ENCODE measurements at places on chromosomes 3 and 15. TPM values are rescaled to one million over a fixed set of nuclear protein-coding genes. Genes with fewer than 3 reads are reported as not detected.

DNA sequence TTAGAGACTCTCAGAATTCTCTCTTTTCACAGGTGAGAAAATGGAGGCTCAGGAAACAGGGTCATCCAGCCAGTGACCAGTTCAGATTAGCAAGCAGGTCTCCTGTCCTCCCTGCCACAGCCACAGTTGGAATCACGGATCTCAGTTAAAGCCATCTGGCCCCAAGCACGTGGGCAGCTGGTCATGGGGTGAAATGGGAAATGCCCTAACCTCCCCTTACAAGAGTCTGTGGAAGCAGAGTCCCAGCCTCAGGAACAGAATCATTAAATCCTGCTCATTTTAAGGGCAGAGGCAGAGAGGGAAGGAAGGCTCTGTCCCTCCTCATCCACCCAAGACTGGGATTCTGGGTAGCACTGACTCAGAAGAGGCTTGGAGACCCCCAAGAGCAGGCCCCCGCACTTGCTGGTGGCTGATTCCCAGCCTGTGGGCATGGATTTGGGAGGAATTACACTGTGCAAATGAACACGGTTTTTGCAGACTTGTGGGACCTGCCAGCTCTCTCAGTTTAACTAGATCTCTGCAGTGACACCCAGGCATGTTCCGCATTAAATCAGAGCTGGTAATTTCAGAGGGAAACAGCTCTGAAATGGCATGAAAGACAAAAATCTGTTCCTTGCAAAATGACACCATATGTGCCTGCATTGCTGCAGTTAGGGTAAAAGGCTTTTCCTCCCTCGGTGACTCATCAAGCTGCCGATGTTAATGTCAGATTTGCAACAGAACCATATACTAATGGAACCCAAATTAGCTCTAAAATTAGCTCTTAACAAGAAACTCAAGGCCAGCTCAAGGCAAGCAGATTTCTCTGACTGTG is 89.0 kb downstream of the BDH1 start:
- H3K4me1 ChIP-seq, result peaks cover 34% of the 10 kb centered on the region
- no peak overlapping the region for H3K4me3 ChIP-seq
- no peaks in the 10 kb centered on the region for H3K36me3 ChIP-seq
- H3K27ac ChIP-seq, result peak overlapping the region; percentile 85

- no peaks in the 10 kb centered on the region for H3K36me3 ChIP-seq
- no peak overlapping the region for H3K4me3 ChIP-seq
- H3K4me1 ChIP-seq, result peaks cover 12% of the 10 kb centered on the region
- H3K27me3 ChIP-seq, result no peaks in the 10 kb centered on the region
Measured at GRCh38 chr3:194058189-194058571, 77.8 kb upstream of the HES1 start.

GRCh38 chr3:112247900-112248299 is 46.1 kb downstream of the SLC9C1 start:
- DNase-seq, result no peak
- H3K27me3 ChIP-seq, result no peaks in the 10 kb centered on the region
- H3K4me1 ChIP-seq, result peaks cover 3% of the 10 kb centered on the region
- H3K4me3 ChIP-seq, result no peak overlapping the region

DNA sequence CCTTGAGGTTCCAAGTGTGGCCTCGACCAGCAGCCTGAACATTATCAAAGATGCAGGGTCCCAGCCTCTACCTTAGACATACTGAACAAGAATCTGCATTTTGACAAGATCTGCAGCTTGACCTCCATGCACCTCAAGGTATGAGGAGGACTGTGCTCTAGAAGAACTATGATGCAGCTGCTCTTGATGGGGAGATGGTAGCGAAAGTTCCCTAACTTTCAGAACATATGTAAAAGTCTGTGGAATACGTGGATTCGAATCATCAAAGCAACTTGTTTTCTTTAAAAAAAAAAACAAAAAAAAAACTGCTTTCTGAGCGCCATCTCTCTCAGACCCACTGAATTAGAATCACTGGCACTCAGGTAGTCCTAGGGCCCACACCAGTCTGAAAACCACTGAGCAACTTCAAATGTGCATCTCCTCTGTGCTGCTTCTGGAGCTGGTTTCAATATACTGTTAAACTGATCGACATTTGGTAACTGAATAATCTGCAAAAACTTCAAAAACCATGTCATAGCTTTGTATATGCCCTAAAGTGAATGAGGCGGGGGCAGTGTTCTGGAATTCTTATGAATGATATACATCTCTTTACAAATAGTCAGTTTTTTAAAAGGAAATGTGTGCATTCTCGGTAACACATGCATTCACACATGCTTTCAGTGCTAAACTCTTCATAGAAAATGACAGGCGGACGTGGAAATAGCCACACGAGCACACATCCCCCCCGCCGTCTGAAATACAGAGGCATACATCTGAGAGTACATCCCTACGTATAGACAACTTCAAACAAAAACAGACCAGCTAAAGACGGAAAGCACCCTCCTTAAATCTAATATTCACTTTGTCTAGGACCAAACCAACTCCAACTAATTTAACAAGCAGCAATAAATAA is 128.8 kb downstream of the FOXP1 start:
- H3K27me3 ChIP-seq, result no peaks in the 10 kb centered on the region
- DNase-seq, result no peak
- H3K27ac ChIP-seq, result no peak overlapping the region
- no peak overlapping the region for H3K4me3 ChIP-seq

DNA sequence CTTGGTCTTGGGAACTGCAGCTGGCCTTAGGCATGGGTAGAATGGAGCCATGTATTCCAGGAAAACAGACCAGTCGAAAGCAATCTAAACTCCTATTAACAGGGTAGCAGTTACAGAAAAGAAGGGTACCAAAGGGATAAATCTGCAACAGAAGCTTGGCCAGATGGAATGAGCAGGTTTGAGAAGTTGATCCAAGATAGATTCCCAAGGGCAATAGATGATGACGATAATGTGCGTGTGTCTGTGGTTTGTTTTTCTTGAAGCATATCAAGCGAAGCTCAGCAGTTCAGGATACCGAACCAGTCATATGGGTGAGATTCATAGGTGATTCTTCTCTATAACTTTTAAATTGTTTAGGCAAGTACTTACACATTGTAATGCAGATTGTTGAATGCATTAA is 203.8 kb upstream of the SEMA6D start:
- H3K4me3 ChIP-seq, result no peak overlapping the region
- H3K27ac ChIP-seq, result no peak overlapping the region
- H3K4me1 ChIP-seq, result no peaks in the 10 kb centered on the region

DNA sequence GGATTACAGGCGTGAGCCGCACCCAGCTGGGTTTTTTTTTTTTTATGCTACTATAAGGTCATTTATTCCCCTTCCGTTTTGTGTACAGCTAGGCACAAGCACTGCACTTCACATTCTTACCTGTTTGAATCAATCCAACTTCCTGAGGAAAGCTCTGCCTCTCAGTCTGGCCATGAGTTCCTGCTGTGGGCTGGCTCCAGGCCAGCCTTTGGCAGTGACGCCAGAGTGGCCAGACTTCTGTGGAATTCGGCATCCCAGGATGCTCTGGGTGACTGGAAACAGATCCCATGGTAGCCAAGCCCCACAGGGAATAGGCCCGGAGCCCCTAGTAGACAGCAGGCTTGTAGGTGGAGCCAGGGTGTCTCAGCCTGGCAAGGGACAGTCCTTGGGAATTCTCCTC is 21.5 kb upstream of the TIMP4 start:
- DNase-seq, result peak; percentile 50
- no peaks in the 10 kb centered on the region for H3K36me3 ChIP-seq
- H3K4me1 ChIP-seq, result no peaks in the 10 kb centered on the region
- H3K27me3 ChIP-seq, result no peaks in the 10 kb centered on the region
- no peak overlapping the region for H3K4me3 ChIP-seq

The MME gene
- total RNA-seq, result 0.28 TPM

DNA sequence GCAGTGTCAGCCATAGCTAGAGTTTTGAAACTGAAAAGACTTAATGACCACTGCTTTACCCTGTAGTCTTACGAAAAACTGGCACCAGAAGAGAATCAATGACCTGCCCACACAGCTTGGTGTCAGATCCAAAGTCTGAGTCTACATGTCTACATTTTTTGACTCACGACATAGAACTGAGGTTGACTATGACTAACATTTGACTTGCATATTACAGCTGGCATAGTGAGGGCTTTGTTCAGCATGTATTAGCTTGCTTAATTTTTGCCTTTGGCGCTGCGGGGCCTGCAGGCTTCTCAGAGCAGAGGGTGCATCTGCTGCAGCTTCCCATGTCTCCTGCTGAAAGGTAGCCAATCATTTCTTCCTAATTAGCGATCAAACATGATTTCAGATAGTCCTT is 167.0 kb downstream of the EBLN2 start:
- H3K4me1 ChIP-seq, result no peaks in the 10 kb centered on the region
- H3K27me3 ChIP-seq, result no peaks in the 10 kb centered on the region
- H3K36me3 ChIP-seq, result no peaks in the 10 kb centered on the region
- no peak overlapping the region for H3K4me3 ChIP-seq

DNA sequence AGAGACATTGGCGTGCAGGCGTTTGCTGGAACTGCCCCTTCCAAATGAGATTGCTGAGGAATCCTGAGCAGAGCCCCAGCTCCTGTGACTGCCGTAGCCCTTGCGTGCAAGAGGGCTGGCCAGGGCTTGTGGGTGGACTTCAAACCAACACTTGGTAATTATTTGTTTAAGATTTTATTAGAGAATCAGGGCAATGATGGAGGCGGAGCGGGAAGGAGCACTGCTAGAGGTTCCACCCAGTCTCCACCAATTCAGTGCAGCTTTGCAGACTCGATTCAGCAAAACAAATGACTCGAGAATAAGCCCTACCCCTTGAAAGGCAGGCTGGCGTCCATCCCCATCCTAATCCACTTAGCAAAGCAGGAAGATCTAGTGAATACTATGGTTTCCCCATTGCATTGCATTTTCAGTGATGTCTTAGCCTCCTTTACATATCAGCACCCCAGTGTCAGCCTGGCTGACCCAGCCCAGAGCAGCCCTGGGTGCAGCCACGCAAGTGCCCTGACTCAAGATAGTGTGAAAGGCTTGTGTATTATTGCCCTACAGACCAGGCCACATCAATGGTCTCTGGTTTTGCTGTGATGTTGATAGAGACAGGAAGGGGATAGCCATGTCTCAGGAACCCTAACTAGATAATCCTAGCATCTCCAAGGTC is 26.0 kb downstream of the GLDN start:
- H3K4me3 ChIP-seq, result no peak overlapping the region
- H3K4me1 ChIP-seq, result no peaks in the 10 kb centered on the region
- H3K27ac ChIP-seq, result no peak overlapping the region
- no peaks in the 10 kb centered on the region for H3K27me3 ChIP-seq
- DNase-seq, result no peak
- H3K36me3 ChIP-seq, result no peaks in the 10 kb centered on the region

DNA sequence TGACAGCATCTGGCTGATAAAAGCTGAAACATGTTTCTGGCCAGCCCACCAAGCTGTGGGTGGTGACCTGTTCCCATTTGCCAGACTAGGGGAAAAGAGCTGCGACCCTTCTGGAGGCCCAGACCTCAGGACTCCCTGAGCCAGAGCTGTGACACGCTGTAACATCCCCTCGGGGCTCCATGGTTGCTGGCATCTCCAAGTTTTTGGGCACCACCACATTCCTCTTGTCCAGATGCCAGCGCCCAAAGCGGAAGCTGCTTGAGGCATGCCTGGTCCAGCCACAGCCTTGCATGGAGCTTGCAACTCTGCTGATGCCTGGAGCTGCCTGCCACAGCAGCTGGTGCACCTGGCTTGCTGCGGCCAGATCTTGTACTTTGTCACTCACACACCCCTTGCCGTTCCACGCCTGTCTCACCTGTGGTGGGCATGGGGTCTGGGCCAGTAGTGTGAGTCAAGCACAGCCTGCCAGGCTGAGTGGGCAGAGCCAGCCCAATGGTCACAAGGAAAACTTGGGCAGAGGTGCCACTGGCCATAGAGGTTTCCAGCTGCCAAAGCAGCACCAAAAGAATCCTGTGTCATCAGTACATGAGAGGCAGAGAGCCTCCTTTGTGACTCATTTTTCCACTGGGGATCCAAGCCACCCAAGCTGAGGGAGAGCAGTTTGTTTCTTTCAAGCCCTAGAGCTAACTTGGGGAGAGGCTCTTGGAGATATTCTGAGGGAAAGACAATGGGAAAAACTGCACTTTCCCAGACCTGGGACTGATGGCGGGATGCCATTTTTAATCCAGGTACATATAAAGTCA is 45.7 kb upstream of the PTX3 start:
- no peak overlapping the region for H3K4me3 ChIP-seq
- no peaks in the 10 kb centered on the region for H3K36me3 ChIP-seq
- no peaks in the 10 kb centered on the region for H3K4me1 ChIP-seq
- H3K27me3 ChIP-seq, result no peaks in the 10 kb centered on the region

GRCh38 chr15:51936105-51936478 is 35.5 kb downstream of the LEO1 start:
- H3K4me3 ChIP-seq, result no peak overlapping the region
- H3K36me3 ChIP-seq, result no peaks in the 10 kb centered on the region
- no peaks in the 10 kb centered on the region for H3K4me1 ChIP-seq
- DNase-seq, result no peak

- no peaks in the 10 kb centered on the region for H3K27me3 ChIP-seq
- no peak for DNase-seq
- no peaks in the 10 kb centered on the region for H3K4me1 ChIP-seq
- H3K4me3 ChIP-seq, result no peak overlapping the region
Measured at GRCh38 chr3:16419640-16420241, 93.8 kb downstream of the RFTN1 start.

DNA sequence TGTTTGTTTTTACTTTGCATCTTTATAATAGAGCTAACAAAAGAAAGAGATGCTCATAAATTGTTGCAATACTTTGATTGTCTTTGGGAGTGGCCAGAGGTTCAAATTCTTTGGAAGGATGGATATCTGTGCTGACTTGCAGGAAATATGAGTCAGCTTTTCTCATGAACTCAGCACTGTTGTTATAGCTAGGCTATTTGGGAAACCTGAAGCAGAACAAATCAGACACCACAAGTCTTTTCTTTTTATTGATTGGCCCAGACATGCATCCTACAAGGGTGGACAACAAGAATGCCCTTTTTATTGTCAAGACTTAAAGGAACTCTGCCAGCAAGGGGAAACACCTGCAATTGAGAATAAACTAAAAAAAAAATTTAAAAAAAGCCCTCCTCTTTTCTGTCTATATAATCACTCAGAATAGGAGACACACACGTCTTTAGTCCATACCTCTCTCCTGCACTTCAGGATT is 4.6 kb upstream of the DENND4A start:
- no peak overlapping the region for H3K4me3 ChIP-seq
- H3K27ac ChIP-seq, result peak overlapping the region; percentile 44
- H3K4me1 ChIP-seq, result peaks cover 18% of the 10 kb centered on the region
- no peaks in the 10 kb centered on the region for H3K36me3 ChIP-seq
- no peaks in the 10 kb centered on the region for H3K27me3 ChIP-seq

GRCh38 chr15:95698230-95698629 is 632.3 kb upstream of the NR2F2 start:
- no peak for DNase-seq
- H3K4me1 ChIP-seq, result no peaks in the 10 kb centered on the region
- no peak overlapping the region for H3K4me3 ChIP-seq
- H3K27ac ChIP-seq, result no peak overlapping the region

All from adrenal gland (tissue), 19 donors.